Stimulated activated CD4-positive, alpha-beta T cell treated with anti-CD3 and anti-CD28 coated beads, Interleukin-15, amount 100 ng/mL, for 48 hours (primary cell): ENCODE measurements at places on chromosomes 3 and 15.

- DNase-seq: no peak
These were observed 153.1 kb upstream of the GAP43 start for GRCh38 chr3:115470254-115470653.

DNA sequence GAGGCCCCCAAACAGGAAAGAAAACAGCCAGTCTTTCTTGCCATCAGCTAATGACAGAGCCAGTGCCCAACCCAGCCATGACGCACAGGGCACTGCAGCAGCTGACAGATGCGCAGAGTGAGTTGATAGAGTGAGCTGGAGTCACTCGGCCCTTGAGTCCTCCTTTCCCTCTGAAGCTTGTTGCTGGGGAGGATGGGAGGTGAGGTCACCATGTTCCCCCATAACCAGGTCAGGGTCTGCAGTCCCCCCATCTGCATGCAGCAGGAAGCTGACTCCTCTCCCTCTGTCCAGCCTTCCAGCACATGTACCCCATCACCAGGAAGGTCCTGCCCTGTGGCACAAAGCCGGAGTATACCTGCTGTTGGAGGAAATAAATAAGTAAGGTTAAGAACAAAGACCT lies 174.6 kb downstream of the ABHD5 start:
- DNase-seq: no peak

DNA sequence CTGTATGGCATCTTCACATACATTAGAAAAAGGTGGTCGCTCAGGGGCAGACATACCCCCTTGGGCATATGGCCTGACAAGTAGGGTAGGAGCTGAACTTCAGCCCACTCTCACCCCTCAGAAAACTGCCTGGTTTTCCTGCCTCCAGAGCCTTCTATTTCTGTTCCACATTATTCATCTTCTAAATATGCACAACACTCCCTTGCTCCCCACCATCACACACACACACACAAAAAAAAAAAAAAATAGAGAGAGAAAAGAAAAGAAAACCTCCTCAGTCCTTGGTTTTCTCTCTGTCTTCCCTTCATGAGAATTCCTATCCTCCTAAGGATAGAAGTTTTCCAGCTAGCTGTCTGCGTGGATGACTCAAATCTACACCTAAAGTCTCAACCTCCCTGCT lies 5.6 kb upstream of the ROPN1 start:
- no peak for DNase-seq

- no peak for DNase-seq
These were observed 84.2 kb downstream of the NSUN3 start for GRCh38 chr3:94147012-94147411.

DNA sequence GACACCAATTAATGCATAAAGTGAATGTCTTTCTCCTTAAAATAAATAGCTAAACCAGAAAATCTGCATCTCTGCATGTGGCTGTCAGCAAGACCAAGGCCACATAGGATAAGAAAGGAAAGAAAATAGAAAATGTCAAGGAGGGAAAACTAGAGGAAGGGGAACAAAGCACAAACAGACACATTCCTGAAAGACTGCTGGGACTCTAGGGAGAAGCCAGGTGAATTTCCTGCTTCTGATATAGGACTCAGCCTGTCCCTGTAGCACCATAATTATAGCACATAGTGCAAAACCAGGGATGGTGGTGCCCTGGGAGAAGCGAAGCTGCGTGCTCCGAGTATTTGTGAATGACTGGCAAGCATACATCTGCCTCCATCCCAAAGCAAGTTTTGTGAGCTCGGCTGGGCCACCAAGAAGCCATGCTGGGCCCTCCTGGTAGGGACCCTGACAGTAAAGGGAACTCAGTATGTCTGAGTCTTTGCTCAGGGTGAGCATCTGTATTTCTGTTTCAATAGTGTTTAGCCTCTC lies 14.2 kb downstream of the FSTL1 start:
- DNase-seq: no peak

- no peak for DNase-seq
These were observed 16.2 kb downstream of the NCEH1 start for GRCh38 chr3:172694573-172695246.

DNA sequence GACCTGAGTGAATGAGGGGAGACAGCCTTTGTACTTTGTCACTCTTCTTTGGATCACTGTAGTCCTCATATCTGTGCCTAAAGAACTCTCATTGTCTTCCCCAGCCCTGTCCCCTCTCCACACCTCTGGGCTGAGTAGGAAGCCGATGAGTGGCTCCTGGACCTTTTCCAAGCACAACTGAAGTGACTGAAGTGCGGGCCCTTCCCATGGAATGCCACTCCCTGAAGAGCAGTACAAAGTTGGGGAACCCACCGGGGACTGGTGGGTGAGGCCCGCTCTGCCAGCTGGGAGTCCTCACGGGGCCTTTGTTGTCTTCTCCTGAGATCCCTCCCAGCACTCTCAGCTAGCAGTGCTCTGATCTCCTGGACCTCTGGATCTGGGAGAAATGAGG lies 90.1 kb downstream of the AAGAB start:
- DNase-seq: no peak

DNA sequence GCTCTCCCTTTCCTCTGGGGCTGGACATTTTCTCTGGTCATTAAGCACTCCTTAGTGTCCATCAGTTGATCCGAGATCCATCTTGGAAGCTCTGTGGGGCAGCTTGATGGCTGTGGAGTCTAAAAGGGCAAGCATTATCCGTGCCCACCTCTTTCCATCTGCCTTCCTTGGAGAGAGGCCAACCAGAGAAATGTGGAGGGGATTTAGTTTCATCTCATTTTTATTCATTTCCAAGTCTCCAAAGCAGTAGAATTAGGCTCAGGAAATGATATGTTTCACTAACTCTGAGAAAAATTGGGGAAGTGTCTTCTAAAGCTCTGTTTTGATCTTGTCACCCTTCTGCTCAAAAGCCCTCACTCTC lies 95.9 kb upstream of the KLHL25 start:
- no peak for DNase-seq

GRCh38 chr3:14406766-14407165 lies 4.4 kb downstream of the SLC6A6 start:
- no peak for DNase-seq

- no peak for DNase-seq
These were observed 421.4 kb downstream of the SHQ1 start for GRCh38 chr3:72426618-72427397.

GRCh38 chr15:69296606-69297005 lies 2.1 kb upstream of the PAQR5 start:
- DNase-seq: no peak

GRCh38 chr3:71008350-71008935 lies 575.1 kb downstream of the FOXP1 start:
- DNase-seq: no peak

DNA sequence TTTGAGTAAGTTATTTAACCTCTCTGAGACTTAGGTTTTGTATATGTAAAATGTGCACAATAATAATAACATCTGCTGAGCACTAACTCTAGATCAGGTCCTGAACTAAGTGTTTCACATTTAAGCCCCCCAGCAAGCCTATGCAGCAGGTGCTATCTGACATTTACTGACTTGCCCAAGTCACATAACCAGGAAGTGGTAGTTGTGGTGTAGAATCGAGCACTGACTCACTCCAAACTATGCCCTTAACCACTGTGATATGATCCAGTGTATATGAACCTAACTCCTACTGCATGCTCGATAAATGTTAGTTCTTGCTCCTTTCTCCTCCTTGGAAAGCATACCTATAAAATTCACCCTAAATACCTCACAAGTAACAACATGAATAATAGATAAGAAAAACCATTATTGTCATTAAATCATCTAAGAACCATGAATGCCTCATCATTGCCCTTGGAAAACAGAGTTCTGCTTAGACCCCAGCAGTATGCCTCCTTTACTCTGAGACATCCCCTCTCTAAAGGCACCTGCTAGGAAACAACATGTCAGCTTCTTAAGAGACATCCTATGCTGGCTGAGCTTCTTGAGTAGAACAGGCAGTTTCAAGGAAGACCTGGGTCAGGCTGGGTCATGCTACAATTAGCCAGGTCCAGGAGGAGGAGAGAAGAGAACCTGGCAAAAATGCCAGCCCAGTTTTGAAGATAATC lies 3.0 kb upstream of the SHC4 start:
- DNase-seq: no peak

DNA sequence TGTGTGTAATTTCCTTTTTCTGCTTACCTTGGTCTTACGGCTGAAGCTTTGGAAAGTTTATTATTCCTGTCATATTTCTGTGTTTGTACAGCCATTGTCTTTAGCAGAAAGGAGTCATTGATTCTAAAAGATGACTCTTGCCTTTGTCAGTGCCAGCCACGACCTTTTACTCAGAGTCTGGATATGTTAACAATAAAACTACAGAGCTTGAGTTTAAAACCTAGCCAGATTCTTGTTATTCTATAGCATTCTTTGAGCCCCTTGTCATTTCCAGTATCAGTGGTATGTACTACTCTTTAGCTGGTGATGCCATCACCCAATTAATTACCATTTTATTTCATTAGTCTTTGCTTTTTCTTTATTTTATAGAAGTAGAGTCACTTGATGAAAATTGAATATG lies 142.4 kb downstream of the TCF12 start:
- no peak for DNase-seq

DNA sequence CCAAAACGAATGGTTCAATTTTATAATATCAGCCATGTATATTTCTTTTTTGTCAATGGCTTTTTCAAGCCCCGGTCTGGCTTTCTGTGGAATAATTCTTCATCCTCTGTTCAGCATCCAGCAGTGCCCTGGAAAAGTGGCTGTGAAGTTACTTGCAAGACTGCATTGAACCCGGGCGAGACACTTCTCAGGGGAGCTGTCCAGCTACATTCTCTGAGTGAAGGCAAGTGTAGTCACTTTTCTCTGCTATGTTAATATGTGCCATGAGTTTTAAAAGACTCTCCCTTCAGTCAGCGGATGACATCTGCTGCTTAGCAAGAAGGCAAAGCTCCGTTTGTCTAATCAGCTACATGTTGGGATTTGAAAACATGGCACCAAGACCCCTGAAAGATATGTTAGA lies 81.3 kb upstream of the RGMA start:
- DNase-seq: no peak

GRCh38 chr15:31390777-31391486 lies 64.3 kb downstream of the KLF13 start:
- no peak for DNase-seq

DNA sequence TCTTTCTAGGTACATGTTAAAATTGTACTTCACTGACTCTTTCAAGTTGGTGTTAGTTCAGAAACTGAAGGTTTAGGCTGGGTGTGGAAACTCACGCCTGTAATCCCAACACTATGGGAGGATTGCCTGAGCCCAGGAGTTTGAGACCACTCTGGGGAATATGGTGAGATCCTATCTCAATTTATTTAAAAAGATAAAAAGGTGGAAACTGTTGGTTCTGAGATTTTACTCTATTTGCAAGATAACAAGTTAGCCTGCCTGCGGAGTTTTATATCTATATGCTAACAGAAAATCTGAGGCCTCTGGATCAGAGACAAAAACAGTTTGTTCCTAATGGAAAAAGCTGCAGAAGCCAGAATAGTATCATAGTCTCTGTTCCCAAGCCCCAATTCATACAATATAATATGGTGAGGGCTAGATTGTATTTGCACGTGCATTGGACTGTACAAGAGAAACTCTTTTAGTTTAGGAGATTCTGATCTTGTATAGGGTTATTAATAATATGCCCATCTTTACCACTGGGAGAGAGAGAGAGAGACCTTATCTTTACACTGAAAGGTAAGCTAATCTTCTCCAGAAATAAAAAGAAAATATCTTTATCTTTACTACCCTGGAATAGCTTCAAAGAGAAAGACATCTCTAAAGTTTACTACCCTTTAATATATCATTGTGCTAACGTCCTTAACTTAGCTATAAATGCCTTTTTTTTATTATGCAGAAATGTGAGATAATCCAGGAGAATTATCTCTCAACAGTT lies 1267.6 kb downstream of the OTOL1 start:
- no peak for DNase-seq

DNA sequence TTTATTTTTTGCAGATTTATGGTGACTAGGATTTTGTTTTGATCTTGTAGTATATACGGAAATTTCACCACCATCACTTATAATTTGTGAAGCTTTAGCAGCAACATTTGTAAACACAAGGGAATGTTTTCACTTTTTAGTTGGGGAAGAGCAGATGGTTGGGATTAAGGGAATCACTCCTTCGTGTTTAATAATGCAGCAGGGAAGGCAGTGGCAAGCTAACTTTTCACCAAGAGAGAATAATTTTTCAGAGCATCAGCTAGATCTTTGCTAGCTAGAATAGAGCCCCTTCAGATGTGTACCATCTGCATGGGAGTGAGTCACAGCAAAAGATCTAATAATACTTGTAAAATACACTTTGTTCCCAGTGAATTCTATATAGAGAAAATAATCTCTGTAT lies 632.7 kb downstream of the CADM2 start:
- DNase-seq: no peak

DNA sequence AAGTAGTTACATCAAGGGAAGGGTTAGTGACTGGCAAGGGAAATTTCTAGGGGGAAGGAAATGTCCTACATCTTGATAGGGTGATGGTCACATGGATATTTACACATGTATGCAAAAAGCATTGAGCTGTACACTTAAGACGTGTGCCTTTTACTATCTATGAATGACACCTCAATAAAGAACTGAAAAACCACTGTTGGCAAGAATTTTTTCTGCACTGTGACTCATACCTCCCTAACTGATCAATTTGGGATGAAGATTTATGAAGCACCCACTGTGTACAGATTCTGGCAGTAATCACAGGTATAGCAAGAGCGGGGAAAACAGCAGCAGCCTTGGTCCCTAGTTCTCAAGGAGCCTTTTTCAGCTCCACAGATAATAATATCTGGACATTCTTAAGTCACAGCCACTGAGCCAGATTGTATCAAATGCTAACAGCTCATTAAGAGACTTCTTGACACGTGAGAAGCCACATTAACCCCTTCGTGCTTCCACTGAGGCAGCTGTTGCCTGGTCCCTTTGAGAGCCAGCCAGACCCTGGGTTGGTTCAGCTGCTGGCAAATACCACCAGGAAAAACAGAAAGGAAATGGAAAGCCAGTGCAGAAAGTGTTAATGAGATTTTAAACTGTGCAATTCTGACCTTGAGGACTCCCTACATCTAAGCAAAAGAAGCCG lies 32.0 kb upstream of the GALNT15 start:
- DNase-seq: no peak

GRCh38 chr3:124862006-124862405 lies 25.2 kb downstream of the ITGB5 start:
- no peak for DNase-seq

- DNase-seq: no peak
These were observed 32.4 kb downstream of the LSM3 start for GRCh38 chr3:14210843-14211594.

DNA sequence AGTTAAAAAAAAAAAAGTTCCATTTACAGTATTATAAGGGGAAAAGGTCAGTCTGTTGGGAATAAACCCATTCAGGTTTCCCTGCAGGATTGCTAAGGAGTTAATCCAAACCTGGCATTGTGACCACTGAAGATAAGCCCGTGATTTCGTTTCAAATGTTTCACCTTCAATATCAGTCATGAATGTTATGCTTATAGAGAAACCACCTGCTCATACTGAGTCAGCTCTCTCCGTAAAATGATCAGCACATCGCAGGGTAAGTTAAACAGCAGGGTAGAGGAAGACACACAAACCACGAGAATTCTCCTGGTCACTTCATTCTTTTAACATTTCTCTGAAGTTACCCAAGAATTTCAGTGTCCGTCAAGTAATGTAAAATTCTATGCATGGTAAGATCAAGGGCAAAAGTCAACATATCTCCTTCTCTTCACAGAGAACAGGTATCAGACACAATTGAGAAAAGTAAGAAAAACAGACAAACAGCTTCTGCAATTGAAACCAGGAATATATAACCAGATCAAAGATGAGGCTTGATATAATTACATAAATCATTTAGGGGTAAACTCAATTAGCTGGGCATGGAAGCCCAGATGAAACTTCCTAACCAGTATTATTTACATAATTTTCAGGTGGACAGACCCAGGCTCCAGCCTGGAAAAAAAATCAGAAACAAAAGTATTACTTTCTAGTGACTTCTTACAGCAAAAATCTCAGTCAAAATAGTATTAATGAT lies 67.6 kb upstream of the ARHGEF3 start:
- no peak for DNase-seq
